Liver (tissue), 10 donors: ENCODE measurements at places on chromosomes 4 and X. TPM values are rescaled to one million over a fixed set of nuclear protein-coding genes. Genes with fewer than 3 reads are reported as not detected.

The G3BP2 gene
- 81.6 TPM for total RNA-seq

The SORBS2 gene
- total RNA-seq, result 73.9 TPM

The UBE2D3 gene
- total RNA-seq, result 231 TPM

The FRAS1 gene
- 1.8 TPM for total RNA-seq

The FAM9C gene
- total RNA-seq, result not detected

The SSX1 gene
- not detected for total RNA-seq

The NEIL3 gene
- 0.08 TPM for total RNA-seq

The MAGEA2 gene
- total RNA-seq, result not detected

The C4orf50 gene
- total RNA-seq, result not detected

The MTTP gene
- total RNA-seq, result 96.7 TPM

The FGF2 gene
- total RNA-seq, result 1.4 TPM

The BLTP1 gene
- total RNA-seq, result 38.5 TPM

The CT47B1 gene
- not detected for total RNA-seq

The CSAG3 gene
- total RNA-seq, result not detected

The IL2RG gene
- 2.2 TPM for total RNA-seq

The UGT2B28 gene
- total RNA-seq, result not detected

The BEX3 gene
- total RNA-seq, result 21.9 TPM

The MAGEB2 gene
- not detected for total RNA-seq

The HEPH gene
- total RNA-seq, result 2.4 TPM

The PDE6B gene
- 0.59 TPM for total RNA-seq

The KLF8 gene
- total RNA-seq, result 1.4 TPM

The MAP3K15 gene
- total RNA-seq, result not detected

The TKTL2 gene
- not detected for total RNA-seq

The STATH gene
- total RNA-seq, result not detected

The STOX2 gene
- total RNA-seq, result 12.6 TPM

The ATP1B4 gene
- total RNA-seq, result not detected

The TCEANC gene
- 7.7 TPM for total RNA-seq

The CPE gene
- total RNA-seq, result 3.6 TPM

The GASK1B gene
- 6.4 TPM for total RNA-seq

The PCYT1B gene
- total RNA-seq, result 2.1 TPM

The REPS2 gene
- 5.0 TPM for total RNA-seq

The SSX4 gene
- not detected for total RNA-seq

The NAT8L gene
- 0.08 TPM for total RNA-seq

The NRK gene
- 0.08 TPM for total RNA-seq

The RHOXF1 gene
- not detected for total RNA-seq

The CLCN4 gene
- 5.8 TPM for total RNA-seq

The FRMD7 gene
- total RNA-seq, result 0.08 TPM

The POLA1 gene
- 7.3 TPM for total RNA-seq

The BCORL1 gene
- 5.3 TPM for total RNA-seq

The BTK gene
- total RNA-seq, result 2.9 TPM

The RAB9A gene
- total RNA-seq, result 9.0 TPM

The AMTN gene
- not detected for total RNA-seq

The MAGEC3 gene
- not detected for total RNA-seq

The DCX gene
- total RNA-seq, result not detected

The KLB gene
- total RNA-seq, result 31.0 TPM

The IL3RA gene
- 1.7 TPM for total RNA-seq
